Fibroblast of lung (primary cell): ENCODE measurements at places on chromosomes 7 and 10. TPM values are rescaled to one million over a fixed set of nuclear protein-coding genes. Genes with fewer than 3 reads are reported as not detected.

The SEMA3E gene
- 1.5 and 2.0 TPM in 2 replicates for total RNA-seq

DNA sequence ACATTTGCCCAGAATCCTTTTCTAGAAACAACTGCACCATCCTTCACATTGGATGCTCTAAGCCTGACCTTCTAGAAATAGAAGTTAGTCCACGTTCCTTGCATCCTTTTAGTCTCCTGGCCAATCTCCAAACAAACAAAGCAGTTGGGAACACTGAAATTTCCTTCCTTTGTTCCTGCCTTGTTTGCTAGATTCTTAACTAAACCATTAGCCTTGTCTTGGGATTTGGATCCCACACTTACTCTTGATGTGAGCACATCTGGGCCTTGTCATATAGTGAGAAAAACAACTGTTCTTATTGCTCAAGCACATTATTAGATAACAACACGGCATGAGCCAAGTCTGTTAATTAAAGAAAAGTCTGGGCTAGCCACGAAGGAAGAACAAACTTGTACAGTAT, 319.3 kb upstream of the GHITM start:
- no peak for DNase-seq

The YKT6 gene
- 59.8 and 90.0 TPM in 2 replicates for total RNA-seq

DNA sequence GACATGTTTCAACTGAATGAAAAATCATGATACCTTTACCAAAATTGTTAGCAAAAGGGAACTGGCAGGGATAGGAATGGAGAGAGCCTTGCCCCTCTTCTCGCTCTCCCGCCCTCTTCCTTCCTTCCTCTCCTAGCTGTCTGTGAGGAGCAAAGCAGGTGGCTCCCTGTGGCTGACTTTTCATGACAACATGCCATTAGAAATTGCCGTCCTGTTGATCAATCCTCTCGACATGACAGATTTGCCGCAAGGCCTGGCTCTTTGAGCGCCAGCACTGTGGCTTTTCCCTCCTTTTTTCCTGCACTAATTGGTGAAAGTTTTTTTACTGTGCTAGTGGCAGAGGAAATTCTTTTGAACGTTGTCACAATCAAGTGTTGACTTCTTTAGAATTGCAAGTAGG, 171.1 kb downstream of the TCF7L2 start:
- no peak for DNase-seq

- DNase-seq, result no peak
Measured at GRCh38 chr10:11197878-11198277, 180.2 kb downstream of the CELF2 start.

DNA sequence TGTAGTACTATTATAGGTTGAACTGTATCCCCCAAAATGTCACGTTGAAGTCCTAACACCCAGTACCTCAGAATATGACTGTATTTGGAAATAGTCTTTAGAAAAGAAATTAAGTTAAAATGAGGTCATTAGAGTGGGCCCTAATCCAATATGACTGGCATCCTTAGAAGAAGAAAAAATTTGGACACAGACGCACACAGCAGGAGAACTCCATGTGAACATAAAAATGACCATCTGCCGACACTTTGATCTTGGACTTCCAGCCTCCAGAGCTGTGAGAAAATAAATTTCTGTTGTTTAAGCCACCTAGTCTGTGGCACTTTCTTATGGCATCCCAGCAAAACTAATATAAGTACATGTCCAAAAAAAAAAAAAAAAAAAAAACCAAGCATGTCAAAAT, 225.8 kb downstream of the PARD3 start:
- no peak for DNase-seq

DNA sequence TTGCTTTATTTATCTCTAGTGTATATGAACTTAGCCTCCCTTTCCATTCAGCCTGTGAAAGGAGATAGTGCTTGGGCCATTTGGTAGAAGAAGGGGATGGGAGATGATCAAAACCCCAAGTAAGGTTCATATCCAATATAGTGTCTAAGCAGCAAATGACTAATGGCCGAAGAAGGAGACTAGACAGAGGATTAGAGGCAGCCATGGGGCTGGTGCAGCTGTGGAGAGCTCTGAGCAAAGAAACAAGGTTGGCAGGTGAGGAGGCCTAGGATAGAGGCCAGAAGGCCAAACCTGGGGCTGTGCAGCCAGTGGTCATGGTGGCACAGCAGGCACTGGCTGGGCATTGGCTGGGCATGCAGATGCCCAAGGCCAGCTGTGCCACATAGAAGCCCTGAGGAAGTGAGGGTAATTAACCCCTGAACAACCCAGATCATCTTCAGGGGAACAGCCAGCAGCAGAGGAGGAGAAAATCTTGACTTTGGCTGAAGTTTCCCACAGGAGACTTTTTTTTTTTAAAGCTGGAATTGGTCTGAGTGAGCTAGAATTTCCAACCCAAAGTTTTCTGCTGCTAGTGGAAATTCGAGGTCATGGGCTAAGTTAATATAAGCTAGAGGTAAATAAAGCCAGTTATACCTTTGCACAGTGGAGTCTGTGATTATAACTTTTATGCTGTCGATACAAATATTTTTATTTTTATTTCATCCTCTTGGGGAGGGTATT, 10.3 kb upstream of the CPA1 start:
- no peak for DNase-seq

GRCh38 chr7:36792421-36792820, 68.1 kb upstream of the AOAH start:
- DNase-seq, result no peak

DNA sequence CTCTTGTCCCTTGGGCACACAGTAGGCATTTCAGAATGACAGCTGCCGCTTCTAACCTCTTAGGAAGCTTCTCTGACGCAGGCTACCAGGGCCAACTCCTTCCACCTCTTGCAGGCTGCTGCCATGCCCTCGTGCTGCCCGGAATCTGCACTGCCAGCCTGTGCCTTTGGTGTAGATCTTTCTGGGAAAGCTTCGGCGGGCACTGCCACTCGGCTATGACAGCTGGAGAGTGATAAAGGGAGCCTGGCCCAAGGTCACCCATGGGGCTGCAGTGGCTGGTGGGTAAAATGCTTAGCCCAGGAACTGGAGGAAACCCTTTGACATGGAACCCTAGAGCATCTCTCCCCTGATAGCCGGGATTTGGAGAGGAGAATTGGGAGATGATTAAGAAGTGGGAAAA, 78.0 kb upstream of the C1QL3 start:
- DNase-seq, result no peak

- no peak for DNase-seq
Measured at GRCh38 chr7:15317215-15317614, 244.6 kb downstream of the AGMO start.

- DNase-seq, result no peak
Measured at GRCh38 chr10:8278099-8278498, 223.6 kb downstream of the GATA3 start.

DNA sequence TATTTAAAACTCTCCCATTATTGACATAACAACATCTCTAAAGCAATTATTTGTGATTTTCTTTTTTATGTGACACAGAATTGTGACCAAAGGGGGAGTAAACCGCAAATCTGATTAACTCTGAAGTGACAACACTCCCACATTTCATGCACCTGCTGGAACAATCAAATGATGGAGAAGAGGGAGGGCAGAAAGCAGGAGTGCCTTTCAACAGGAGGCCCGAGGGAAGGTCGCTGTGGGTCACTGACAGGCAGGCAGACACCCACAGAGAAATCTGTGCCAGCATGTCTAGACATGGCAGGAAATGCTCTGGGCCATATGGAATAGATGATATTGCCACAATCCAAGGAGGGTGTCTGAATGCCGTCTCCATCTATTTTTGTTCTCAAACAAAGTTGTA, 247.3 kb downstream of the DOCK4 start:
- no peak for DNase-seq

DNA sequence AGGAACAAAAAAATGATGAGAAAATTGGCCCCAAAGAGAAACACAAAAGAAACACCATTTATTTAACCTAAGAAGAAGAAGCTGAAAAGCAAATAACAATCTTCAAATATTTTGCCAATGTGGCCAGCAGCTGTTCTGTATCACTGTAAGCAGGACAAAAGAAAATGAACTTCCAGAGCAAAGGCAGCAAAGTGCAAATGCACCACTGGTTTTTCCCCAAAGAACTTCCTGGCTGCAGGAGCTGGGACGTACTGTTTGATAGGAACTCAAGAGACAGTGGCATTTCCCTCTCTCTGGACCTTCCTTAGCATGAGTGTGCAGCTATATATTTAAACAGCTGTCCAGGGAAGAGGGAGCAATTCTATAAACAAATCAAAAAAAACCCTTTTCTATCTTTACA, 60.4 kb downstream of the RNLS start:
- DNase-seq, result no peak

- peak; percentile 93 for DNase-seq
Measured at GRCh38 chr10:83182076-83182475, 957.2 kb upstream of the GHITM start.

DNA sequence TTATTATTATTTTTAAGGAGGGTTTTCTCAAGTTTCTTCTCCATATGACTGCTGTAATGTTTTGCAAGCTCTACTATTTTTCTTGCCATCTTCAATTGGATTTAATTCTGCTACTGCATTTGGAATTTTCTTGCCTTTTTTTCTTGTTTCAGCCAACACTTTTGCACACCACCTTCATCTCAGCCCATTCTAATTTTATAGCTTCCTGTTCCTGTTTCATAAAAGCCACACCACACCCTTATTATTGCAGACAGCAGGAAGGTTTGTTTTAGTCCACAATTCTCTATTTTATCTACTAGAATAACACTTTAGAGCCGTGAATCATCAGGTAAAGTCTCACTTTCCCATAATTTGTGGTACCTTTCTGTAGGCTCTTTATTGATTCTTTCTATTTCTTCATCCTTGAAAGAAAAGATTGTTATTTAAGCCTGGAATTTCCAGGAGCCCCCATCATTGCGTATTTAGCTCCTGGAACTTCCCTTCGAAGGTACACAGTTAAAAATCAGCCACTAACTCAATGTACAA, 209.3 kb upstream of the TBX20 start:
- no peak for DNase-seq

DNA sequence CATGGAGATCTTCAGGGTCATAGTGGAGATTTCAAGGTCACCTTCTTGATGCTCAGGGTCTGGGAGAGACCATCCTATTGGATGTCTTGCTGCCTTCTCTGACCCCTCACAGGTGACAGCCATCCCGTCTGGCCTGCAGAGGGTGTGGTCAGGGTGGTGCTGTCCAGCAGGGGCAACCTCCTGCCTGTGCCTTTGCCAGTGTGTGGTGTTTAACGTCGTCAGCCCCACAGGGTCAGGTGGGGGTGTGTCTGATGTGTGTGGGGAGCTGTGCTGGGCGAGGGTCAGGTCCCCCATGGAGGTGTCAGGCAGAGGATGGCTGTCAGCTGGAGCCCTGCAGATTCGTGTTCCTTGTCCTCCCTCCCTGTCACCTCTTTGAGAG, 16.5 kb downstream of the ADCY1 start:
- DNase-seq, result no peak

The STYXL1 gene
- 49.0 and 49.3 TPM in 2 replicates for total RNA-seq

The SUGCT gene
- 6.7 and 16.5 TPM in 2 replicates for total RNA-seq

DNA sequence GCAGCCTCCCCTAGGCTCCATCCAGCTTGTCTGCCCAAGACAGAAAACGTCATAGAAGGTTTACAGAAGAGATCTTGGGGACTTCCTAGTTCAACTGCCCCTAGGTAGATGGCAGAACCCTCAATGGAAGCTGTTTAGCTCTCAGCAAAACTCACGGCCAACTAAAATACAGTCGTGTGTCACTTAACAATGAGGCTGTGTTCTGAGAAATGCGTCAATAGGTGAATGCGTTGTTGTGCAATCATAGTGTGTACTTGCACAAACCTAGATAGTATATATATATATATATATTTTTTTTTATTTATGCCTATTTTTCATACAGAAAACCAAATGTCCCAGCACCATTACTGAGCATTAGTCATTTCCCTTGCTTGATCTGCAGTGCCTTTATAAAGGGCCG, 100.4 kb upstream of the SH2B2 start:
- no peak for DNase-seq

- DNase-seq, result peak; percentile 76
Measured at GRCh38 chr7:132575419-132575981, 770 bp downstream of the PLXNA4 start.

The CHAT gene
- not detected in 2 replicates for total RNA-seq

DNA sequence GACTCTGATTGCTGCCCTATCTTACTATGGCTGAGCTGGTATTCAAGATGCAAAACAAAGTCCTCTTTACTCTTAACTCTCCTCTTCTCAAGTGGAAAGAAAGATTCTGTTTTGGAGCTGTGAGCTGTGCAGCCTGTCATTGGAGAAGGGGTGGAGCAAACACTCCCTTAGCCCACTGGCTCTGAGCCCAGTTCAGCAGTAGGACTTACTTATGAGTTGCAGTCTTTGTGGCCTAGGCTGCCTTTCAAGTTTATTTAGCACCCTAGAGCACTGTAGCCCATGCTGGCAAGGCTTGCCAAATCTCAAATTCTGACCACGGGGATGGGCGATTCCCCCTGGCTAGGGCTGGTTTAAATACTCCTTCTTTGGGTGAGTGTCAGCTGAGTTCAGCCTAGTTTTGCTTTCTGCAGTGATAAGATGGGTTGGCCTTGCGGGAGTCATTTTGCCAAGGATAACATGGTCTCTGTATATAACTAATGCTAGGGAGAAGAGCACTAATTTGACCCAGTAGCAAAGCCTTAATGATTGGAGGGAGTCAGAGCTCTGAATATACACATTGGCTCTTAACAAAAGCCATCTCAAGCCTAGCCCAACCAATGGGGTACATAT, 110.2 kb downstream of the MYO3A start:
- peak; percentile 53 for DNase-seq

- no peak for DNase-seq
Measured at GRCh38 chr7:158025686-158026600, 561.7 kb downstream of the PTPRN2 start.

DNA sequence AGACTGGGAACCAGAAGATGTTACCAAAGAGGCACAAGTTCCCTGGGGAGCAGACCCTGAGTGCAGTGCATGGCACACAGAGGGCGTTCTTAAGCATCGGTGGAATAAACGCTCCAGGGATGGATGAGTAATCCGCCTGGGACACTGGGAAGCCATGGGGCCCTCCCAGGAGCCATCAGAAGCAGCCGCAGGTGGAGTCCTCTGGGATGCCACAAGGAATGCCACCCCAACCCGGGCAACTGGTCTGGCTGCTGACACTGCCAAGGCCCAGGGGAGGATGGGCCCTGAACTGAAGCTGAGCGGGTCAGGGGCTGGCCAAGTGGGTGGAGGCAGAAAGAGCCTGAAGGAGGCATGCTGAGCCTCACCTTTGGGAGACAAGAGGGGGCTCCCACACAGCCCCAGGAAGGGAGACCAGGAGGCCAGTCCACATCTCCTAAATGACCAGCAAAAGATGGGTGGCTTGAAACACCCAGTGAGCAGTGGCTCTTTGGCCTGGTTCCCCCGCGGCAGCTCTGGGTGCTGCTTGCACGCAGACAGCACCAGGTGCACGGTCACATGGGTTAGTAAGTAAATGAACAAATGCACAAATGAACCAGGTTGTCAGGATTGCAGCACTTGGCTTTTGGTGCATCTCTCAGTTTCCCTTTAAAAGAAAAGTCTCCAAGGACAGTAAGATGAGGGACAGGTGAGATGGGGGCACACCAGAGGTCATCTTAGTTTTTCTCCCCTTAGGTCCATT, 141.3 kb upstream of the ZMIZ1 start:
- DNase-seq, result no peak

DNA sequence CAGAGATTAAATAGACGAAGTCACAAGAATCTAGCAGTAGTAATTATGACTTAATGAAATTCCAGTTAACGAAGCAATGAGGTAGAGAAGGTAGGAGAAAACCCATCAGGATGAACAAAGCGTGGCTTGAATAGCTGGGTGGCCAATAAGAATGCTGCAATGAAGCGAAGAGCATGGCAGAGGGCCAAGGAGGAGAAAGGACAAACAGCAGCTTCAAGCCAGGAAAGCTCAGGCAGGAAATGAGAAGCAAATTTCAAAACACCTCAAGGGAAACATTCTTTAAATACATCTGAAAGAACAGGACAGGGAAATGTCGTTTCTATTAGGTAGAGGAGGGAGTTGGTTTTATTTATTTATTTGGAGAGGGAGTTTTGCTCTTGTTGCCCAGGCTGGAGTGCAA, 122.5 kb downstream of the KIAA1217 start:
- DNase-seq, result peak; percentile 55

The FOXI2 gene
- total RNA-seq, result not detected in 2 replicates
